Activated CD4-positive, alpha-beta T cell treated with anti-CD3 and anti-CD28 coated beads, Interleukin-2, amount 10 ng/mL, durations not matched to agents 7 days and 5 days (primary cell): ENCODE measurements at places on chromosomes 2 and 18. TPM values are rescaled to one million over a fixed set of nuclear protein-coding genes. Genes with fewer than 3 reads are reported as not detected.

DNA sequence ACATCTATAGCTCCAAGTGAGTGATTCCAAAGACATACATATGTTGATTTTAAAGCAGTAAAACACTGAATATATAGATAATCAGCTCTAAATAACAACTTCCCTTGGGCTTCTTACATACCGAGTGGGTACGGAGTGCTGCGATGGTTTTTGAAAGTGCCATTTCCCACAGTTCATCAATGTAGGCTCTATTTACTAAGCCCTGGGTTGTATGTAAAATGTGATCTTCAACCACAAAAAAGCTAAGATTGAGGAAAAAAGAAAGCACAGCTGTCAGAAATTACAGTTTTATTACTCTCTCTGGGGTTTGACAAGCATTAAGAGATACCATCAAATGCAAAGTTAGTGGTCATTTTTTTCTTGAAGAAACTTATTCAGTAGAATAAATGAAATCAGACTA is 312.8 kb downstream of the EXOC6B start:
- DNase-seq: no peak

- no peak for DNase-seq
Measured at GRCh38 chr18:8001711-8002301, 434.7 kb downstream of the PTPRM start.

DNA sequence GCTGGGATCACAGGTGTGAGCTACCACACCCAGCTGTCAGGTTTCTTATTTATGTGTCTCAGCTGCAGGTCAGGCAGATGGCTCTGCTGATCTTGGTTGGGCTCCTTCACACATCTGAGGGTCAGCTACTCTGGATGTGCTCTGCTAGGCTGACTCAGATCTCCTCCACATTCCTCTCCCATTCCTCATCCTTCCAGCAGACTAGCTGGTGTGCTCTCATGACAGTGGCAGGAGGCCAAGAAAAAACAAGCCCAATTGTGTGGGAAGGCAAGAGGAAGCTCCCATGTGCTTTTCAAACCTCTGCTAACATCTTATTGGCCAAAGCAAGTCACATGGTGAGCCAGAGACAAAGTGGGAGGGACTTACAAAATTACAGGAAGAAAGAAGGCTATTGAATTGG is 11.7 kb upstream of the MSH6 start:
- DNase-seq: no peak

DNA sequence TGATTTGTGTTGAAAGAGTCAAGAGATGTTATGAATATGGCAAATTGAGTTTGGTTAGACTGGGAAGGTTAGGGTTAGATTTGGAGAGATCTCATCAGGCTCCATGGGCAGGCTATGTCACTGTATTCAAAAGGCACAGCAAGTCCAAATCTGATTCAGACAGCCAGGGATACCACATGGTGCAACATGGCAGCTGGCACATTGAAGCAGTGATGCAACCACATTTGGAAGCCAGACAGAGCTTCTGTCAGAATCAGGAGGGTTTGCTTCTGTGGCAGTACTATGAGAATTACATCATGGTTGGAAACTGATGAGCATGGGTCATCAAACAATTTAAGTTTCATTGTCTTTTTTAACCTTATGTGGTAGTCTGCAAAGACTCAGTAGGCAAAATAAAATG is 772.2 kb downstream of the SUCLG1 start:
- DNase-seq: no peak

DNA sequence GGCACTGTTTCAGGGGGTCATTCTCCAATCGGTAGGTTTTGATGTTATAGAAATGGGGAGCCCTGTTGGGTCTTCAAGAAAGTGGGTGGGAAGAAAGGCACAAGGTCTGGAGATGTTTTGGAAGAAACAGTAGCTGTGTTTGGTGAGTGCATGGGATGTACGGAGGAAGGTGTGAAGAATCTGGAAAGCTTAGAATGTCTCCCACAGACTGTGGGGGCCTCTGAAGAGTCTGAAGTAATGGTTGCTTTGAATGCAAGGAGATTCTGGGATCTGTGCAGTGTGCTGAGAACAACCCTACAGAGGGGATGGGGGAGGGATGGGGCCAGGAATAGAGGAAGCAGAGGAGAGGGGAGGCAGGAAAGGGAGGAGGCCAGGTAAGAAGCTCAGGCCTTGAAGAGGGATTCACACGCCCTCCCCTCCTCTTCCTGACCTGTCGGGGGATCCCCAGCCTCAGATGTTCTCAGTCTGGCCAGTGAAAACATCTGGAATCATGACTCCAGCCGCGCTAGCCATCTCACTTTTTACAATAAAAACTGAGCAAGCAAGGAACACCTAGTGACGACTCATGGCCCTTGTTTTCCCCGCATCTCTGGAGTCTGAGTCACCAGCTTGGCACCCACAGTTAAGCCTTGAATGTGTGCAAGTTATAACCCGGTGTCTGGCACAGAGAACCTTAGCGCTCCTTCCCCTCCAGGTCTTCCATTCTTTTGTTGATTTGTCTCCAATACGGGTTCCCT is 74.2 kb downstream of the SH3BP4 start:
- no peak for DNase-seq

DSEL gene
- total RNA-seq: 0.10 TPM
